ENCODE measurements at places on chromosomes 3 and 15. TPM values are rescaled to one million over a fixed set of nuclear protein-coding genes. Genes with fewer than 3 reads are reported as not detected.

DNA sequence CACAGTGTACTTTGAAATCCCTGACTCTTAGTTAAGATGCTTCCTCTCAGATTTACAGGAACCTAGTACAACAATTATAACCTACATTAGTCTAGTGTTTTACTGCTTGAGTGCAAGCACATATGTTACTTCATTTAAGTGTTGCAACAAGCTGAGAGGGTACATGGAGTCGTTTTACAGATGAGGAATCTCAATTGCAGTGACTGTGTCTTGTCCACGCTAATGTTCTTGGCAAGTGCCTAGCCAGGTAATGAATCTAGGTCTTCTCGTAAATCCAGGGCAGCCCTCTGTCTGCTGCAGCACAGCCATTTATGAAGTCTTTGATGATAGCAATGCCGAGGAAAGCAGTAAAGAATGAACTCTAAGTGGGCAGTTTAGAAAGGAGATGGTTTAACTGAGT is 384.4 kb upstream of the ARPP21 start:
- no peaks in the 10 kb centered on the region for H3K36me3 ChIP-seq
- no peaks in the 10 kb centered on the region for H3K4me1 ChIP-seq
- H3K27ac ChIP-seq: no peak overlapping the region
- DNase-seq: no peak

POLR2M gene
- 306 TPM for total RNA-seq

DNA sequence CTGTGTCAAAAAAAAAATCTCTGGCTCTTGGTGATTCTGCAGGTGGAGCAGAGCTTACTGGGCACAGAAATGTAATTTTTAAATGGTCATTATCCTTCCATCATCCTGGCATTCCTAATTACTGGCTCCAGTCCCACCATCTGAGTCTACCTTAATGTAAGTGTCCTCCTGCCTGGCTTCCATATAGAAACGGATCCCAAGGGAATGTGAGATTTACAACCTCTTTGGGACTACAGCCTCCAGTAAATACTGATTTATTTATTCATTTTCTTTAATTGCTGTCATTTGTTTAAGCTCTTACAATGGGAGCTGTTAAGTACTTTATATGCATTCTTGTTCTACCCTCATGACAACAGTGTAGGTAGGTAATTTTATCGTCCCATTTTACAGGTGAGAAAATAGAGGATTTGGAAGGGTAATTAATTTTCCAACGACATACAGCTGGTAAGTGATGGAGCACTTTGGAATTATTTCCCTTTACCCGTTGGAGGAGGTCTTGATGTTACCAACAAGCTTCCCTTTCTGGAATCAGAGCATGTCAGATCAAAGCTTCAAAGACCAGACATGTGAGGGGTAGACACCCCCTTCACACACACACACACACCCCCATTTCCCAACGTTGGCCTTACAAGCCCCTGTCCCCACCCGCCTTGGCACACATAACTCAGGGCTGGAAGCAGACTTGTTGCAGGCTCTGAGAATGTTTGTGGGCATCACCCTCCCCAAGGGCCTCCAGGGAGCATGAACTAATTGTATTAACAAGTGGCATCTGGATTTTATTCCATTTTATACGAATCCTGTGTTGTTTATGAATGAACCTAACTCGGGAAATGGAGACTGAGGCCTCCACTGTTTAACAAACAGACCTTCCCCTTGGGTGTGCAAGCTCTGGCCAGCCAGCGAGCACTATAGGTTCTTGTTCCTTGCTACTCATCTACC is 116.9 kb downstream of the ALDH1A2 start:
- H3K36me3 ChIP-seq: no peaks in the 10 kb centered on the region
- no peaks in the 10 kb centered on the region for H3K4me1 ChIP-seq
- DNase-seq: no peak
- no peaks in the 10 kb centered on the region for H3K27me3 ChIP-seq

DNA sequence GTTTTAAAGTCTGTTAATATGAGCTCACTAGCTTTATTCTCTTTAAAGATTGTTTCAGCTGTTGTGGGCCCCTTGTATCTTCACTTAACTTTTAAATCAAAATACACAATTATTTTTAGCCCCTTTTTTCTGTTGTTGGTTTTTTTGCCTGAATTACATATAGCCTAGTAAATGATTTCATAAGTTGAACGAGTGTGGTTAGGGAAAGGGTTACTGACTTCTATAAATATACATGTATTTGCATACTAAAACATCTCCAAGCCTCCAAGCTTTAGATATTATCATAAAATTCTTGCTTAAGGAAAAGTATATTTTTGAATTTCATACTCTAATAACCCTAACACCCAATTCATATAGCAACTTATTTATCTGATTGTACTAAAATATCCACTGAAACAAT is 73.2 kb upstream of the ARL6 start:
- H3K4me3 ChIP-seq: no peak overlapping the region
- H3K4me1 ChIP-seq: no peaks in the 10 kb centered on the region
- no peak for DNase-seq
- H3K27ac ChIP-seq: no peak overlapping the region

DNA sequence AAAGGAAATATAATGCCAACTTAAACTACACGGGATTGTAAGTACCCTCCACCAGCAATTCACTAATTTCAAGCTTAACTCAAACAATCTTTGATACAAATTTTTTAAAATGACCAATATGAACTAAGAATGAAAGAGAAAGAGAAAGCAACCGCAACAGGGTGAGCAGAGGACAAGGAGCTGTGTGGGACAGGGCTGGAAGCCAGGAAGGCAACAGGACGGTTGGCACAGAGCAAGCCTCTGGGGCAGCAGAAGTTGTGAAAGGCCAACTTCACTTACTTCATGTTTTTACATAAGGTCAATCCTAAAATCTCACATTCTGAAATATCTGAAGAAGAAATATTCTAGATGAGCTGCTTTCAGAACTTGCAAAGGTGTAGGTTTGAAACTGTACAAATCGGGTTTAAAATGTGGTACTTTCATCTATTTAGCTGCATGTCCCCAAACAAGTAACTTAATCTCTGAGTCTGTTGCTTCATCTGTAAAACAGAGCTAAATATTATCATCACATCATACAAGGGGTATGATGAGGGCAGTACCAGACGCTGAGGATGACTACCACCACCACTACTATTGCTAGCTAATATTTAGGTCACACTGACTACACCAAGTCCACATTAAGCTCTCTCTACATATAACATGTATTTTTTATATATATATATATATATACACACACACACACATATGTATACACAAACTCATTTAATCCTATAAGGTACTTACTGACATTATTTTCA is 101.7 kb downstream of the IGSF11 start:
- H3K27me3 ChIP-seq: no peaks in the 10 kb centered on the region
- no peak overlapping the region for H3K27ac ChIP-seq
- H3K36me3 ChIP-seq: no peaks in the 10 kb centered on the region
- no peak overlapping the region for H3K4me3 ChIP-seq
- H3K4me1 ChIP-seq: no peaks in the 10 kb centered on the region

GRCh38 chr3:81390796-81391195 is 370.6 kb downstream of the GBE1 start:
- no peaks in the 10 kb centered on the region for H3K4me1 ChIP-seq
- H3K4me3 ChIP-seq: no peak overlapping the region
- H3K27ac ChIP-seq: no peak overlapping the region
- no peak for DNase-seq

PTH1R gene
- 14.7 TPM for total RNA-seq

CHRD gene
- total RNA-seq: 16.7 TPM

CISH gene
- total RNA-seq: 42.9 TPM

DNA sequence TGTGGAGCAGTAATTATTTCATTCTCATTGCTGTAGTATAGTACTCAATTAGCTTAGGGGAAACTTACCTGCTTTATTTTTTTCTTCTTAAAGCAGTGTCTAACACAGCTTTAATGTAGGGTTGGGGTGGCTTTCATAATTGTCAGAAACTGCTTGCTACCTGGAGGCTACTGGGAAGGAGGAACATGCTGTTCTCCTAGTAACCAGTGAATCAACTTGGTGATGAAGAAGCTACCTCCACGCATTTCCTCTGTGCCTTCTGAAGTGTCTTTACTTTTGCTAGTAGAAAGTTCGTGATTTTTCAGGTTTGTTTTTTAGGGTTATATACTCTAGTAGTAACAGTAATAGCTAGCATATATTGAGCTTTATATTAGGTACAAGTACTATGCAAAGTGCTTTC is 11.5 kb downstream of the FEM1B start:
- H3K27me3 ChIP-seq: no peaks in the 10 kb centered on the region
- H3K4me3 ChIP-seq: no peak overlapping the region
- no peak for DNase-seq
- no peak overlapping the region for H3K27ac ChIP-seq
- H3K36me3 ChIP-seq: peaks cover 25% of the 10 kb centered on the region
- H3K4me1 ChIP-seq: peaks cover 7% of the 10 kb centered on the region

NEIL1 gene
- 46.8 TPM for total RNA-seq

MAPK6 gene
- 39.8 TPM for total RNA-seq

PTX3 gene
- 4.1 TPM for total RNA-seq

- H3K27me3 ChIP-seq: no peaks in the 10 kb centered on the region
- H3K27ac ChIP-seq: no peak overlapping the region
- DNase-seq: no peak
Observed at GRCh38 chr3:93923006-93923405, 50.7 kb downstream of the PROS1 start.

DNA sequence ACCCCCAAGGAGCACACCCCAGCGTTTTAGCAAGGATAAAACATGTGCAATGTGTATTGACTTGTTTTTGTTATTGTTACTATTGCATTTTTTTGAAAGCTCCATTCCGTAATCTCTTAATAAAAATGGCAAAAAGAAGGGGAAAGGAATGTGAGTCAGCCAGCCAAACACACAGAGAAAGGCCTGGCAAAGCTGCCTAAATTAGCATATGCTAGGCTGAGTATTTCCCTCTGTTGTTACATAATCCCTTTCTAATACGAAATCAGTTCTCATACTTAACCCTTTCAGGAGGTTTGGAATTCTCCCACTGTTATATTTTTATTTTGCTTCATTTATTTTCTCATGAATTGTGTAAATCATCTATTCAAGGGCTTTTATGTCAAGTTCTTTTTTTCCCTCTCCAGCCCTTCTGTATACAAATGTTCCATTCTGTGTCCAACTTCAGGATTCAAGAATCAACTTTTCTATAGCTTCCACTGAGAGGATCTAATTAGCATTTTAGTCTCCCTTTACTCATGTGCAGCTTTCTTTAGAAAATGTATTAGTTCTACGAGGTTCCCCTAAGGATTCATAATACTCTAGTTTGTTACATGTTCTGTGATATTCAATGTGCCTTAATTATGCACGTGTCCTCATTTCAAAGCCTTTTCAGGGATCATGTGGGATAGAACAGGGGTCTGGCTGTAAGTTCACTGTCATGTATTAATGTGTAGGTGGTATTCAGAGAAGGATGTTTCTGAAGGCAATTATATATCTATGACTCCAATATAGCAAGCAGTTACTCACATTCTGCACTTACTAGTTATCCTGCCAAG is 9.2 kb downstream of the CADM2 start:
- no peak overlapping the region for H3K4me3 ChIP-seq
- no peaks in the 10 kb centered on the region for H3K36me3 ChIP-seq
- DNase-seq: peak; percentile 65
- H3K27ac ChIP-seq: no peak overlapping the region

NPAP1 gene
- total RNA-seq: not detected
